ENCODE measurements at places on chromosomes 6 and 20. TPM values are rescaled to one million over a fixed set of nuclear protein-coding genes. Genes with fewer than 3 reads are reported as not detected.

Gene PHACTR1
- 0.77 TPM for total RNA-seq

Gene TNFRSF6B
- total RNA-seq: 1.8 TPM

Gene GRIK2
- 0.09 TPM for total RNA-seq

Gene PLN
- total RNA-seq: not detected

Gene ELOVL4
- 0.60 TPM for total RNA-seq

Gene STMND1
- not detected for total RNA-seq

Gene CBLN4
- not detected for total RNA-seq

Gene LY6G5C
- 1.4 TPM for total RNA-seq

Gene WFDC12
- not detected for total RNA-seq

Gene TRIM10
- total RNA-seq: not detected

Gene CAGE1
- total RNA-seq: 0.11 TPM

Gene ZC3H12D
- total RNA-seq: not detected

Gene TRIM40
- not detected for total RNA-seq

Gene IL17A
- total RNA-seq: not detected

Gene RRAGD
- 0.43 TPM for total RNA-seq

Gene IL20RA
- 0.26 TPM for total RNA-seq

Gene GLYATL3
- not detected for total RNA-seq

Gene SLX4IP
- 3.2 TPM for total RNA-seq
